H1 (cell line): ENCODE measurements at places on chromosomes 13 and 19. TPM values are rescaled to one million over a fixed set of nuclear protein-coding genes. Genes with fewer than 3 reads are reported as not detected.
A peak's percentile ranks its signal among the peaks of the same experiment; 100 is the strongest.

DNA sequence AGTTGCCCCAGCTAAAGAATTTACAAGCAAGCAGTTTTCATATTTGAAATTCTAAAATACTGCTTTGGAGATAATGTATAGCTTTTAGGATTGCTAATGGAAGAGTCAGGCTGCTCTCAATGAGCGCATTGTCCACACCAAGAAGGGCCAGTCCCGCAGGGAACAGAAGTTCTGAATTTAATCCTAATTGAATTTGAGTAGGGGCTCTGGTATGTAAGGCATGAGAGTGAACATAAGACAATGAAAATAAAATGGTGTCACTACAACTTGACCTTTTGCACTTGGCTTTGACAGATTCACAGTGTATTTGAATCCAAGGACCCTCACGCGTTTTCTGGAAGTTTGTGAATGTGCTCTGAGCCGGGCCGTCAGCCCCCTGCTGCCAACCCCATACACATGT, 32.6 kb downstream of the RAB20 start:
- no peaks in the 10 kb centered on the region for H3K27me3 ChIP-seq
- no peak overlapping the region for H3K4me3 ChIP-seq
- H3K4me1 ChIP-seq, result peaks cover 29% of the 10 kb centered on the region
- H3K27ac ChIP-seq, result no peak overlapping the region
- DNase-seq, result no peak
- no peaks in the 10 kb centered on the region for H3K36me3 ChIP-seq

DNA sequence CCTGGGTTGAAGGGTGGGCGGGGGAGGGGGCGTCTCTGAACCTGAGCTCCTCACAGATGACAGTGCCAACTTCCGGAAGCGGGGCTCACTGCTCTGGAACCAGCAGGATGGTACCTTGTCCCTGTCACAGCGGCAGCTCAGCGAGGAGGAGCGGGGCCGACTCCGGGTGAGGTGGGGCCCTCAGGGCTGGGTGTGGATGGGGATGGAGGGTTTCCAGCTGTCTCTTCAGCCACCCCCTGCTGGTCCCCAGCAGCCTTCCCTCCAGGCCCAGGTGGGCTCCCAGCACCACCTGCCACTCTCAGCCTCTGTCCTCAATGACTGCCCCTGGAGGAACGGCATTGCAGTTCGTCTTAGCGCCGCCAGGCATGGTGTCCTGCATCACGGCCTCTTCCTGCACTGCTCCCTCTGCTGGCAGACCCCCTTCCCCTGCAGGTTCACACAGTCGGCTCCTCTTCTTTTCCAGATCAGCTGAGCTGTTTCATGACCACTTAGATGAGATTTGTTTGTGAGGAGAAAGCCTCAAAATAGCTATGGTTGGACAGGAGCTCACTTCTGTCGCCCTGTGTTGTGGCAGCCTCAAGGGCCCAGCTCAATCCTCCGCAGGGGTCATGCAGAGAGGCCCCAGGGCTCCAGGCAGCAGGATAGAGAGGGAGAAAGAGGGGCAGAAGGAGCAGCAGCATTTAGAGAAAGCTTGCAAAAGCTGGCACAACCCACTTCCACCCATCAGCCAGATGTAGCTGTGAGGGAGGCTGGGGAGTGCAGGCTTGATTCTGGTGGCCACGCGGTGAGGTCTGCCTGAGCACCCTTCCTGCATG, 2.5 kb upstream of the GARIN5A start:
- DNase-seq, result no peak
- H3K4me3 ChIP-seq, result no peak overlapping the region
- H3K36me3 ChIP-seq, result peaks cover 51% of the 10 kb centered on the region
- H3K4me1 ChIP-seq, result no peaks in the 10 kb centered on the region

FXYD5 gene
- 167 and 191 TPM in 2 replicates for polyA plus RNA-seq

LRCH1 gene
- 2.3 and 3.0 TPM in 2 replicates for polyA plus RNA-seq

MBD3L2 gene
- not detected in 2 replicates for polyA plus RNA-seq

PODNL1 gene
- 1.0 and 2.3 TPM in 2 replicates for polyA plus RNA-seq

DNA sequence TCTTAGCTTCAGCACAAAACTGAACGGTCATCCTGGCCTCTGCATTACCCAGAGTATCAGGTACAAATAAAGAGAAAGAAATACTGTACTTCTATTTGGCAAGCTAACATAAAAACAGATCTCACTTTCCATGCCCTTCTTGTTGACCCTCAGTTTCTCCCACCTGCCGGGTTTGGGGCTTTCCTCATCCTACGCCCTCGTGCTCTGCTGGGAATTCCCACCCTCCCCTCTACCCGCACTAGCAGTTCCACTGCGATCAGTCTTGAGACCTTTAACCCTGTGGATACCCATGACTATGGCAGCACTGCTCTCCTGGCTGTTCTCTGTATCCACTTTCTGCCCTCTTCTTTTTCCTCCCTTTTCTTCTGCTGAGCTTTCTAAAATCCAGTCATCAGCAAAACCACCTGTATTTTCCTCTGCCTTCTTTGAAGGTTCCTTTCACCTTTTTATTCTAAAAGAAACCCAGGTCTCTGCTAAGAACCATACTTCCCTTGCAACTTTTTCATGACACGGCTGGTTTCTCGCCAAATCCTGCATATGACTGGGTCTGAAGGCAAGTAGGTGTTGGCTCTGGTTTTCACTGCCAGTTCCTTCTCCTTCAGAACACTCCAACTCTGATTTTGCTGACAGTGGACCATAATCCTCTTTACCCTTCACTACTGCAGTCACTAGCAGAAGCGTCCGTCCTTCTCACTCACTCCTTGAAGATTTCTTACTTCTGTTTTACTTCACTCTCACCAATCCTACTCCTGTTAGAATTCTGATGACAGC, 99.4 kb downstream of the MIPEP start:
- no peak overlapping the region for H3K27ac ChIP-seq
- no peaks in the 10 kb centered on the region for H3K27me3 ChIP-seq
- H3K4me1 ChIP-seq, result no peaks in the 10 kb centered on the region
- no peak overlapping the region for H3K4me3 ChIP-seq
- H3K36me3 ChIP-seq, result no peaks in the 10 kb centered on the region

DNA sequence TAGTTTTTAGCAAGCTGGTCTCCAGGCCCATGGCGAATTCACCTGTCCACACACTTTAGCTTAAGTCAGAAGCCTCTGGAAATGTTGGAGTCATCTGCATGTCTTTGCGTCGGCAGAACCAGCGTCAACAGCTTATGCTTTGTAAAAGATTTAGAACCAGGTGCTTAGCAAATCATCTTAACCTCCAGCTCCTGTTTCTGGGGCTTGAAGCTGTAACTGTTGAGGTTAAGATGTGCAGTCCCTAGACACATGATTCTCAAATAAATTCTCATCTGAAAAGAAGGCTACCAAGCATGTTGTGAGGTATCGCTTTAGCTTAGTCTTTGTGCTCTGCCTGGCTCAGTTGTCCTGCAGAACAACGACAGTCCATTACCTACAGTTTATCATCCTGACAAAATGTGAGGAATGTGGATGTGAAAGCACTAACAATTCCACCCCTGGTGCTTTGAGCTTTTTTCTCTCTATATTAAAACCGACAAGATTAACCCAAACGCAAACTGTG, 4.4 kb downstream of the EFNB2 start:
- peaks cover 32% of the 10 kb centered on the region for H3K4me1 ChIP-seq
- no peaks in the 10 kb centered on the region for H3K36me3 ChIP-seq
- DNase-seq, result no peak
- H3K27ac ChIP-seq, result no peak overlapping the region
- no peak overlapping the region for H3K4me3 ChIP-seq

KIR2DL1 gene
- not detected in 2 replicates for polyA plus RNA-seq

- H3K36me3 ChIP-seq, result no peaks in the 10 kb centered on the region
- no peak overlapping the region for H3K4me3 ChIP-seq
These were observed 2867.6 kb downstream of the PCDH9 start for GRCh38 chr13:64362564-64362963.

- peak overlapping the region; percentile 56; the same call in 1 of the 2 replicates for H3K27ac ChIP-seq
- H3K4me1 ChIP-seq, result peaks cover 7% of the 10 kb centered on the region
- DNase-seq, result peak; percentile 100
These were observed 24.0 kb downstream of the SLC8A2 start for GRCh38 chr19:47447470-47448359.

DNA sequence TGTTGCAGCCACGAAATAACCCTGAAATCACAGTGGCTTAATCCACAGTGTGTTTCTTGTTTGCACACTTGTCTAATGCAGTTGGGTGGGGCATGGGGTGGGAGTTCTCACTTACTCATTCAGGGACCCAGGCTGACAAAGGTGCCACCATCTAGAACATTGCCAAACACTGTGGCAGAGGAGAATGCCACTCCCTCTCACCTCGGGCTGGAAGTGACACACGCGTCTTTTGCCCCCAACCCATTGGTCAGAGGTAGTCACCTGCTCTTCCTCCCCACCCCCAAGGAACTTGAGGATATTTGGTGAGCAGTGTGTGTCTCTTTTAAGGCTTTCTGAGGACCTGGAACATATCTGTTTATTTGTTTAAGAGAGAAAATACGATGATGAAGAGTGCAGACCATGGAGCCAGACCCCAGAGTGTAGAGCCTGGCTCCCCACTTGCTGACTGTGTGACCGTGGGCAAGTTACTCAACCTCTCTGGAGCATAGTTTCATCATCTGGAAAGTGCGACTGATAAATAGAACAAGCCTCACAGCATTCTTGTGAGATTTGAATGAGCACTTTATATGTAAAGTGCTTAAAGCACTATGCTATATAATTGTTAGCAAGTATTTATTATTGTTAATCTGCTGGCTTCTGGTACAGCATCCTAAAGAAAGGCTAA, 17.4 kb downstream of the GPR183 start:
- no peaks in the 10 kb centered on the region for H3K36me3 ChIP-seq
- no peak overlapping the region for H3K27ac ChIP-seq
- no peak overlapping the region for H3K4me3 ChIP-seq

- H3K4me1 ChIP-seq, result peaks cover 10% of the 10 kb centered on the region
- no peak overlapping the region for H3K27ac ChIP-seq
- no peaks in the 10 kb centered on the region for H3K27me3 ChIP-seq
- no peak overlapping the region for H3K4me3 ChIP-seq
These were observed 21.0 kb upstream of the CBY2 start for GRCh38 chr13:45681113-45681512.

- H3K4me3 ChIP-seq, result peak overlapping the region; percentile 21; the same call in 1 of the 2 replicates
- H3K4me1 ChIP-seq, result peaks cover 2% of the 10 kb centered on the region
- H3K27me3 ChIP-seq, result peaks cover 80% of the 10 kb centered on the region
- no peaks in the 10 kb centered on the region for H3K36me3 ChIP-seq
- no peak overlapping the region for H3K27ac ChIP-seq
These were observed 247.7 kb downstream of the OLFM4 start for GRCh38 chr13:53276265-53276664.

DNA sequence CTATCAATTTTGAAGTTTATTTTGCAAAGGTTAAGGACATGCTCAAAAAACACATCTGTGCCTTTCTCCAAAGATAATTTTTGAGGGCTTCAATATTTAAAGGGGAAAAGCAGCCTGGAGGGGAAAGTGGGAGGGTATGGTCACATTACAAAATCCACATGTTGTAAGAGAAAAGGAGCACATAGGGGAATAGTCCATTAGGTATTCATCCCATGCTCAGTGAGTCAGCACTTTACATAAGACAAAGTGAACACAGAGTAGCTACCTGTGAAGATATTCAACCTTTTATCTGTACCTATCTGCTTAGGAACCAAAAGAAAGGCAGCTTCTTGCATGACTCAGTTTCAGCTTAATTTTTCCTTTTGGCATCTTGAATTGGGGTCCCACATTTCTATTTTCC, 932.0 kb downstream of the SLITRK6 start:
- no peaks in the 10 kb centered on the region for H3K27me3 ChIP-seq
- H3K4me3 ChIP-seq, result no peak overlapping the region
- DNase-seq, result no peak

APC2 gene
- polyA plus RNA-seq, result 1.3 and 3.3 TPM in 2 replicates
